ENCODE measurements at places on chromosomes 13 and 19.

GRCh38 chr13:50357136-50357535 lies 341.9 kb downstream of the KCNRG start:
- DNase-seq = no peak

- no peak for DNase-seq
Observed at GRCh38 chr13:28299916-28300315, 161.6 kb downstream of the PAN3 start.

GRCh38 chr13:108859197-108860012 lies 230.0 kb downstream of the MYO16 start:
- no peak for DNase-seq

GRCh38 chr13:36919171-36919832 lies 736 bp downstream of the SMAD9 start:
- DNase-seq = no peak

- no peak for DNase-seq
Observed at GRCh38 chr13:84954636-84955035, 844.6 kb downstream of the SLITRK6 start.

DNA sequence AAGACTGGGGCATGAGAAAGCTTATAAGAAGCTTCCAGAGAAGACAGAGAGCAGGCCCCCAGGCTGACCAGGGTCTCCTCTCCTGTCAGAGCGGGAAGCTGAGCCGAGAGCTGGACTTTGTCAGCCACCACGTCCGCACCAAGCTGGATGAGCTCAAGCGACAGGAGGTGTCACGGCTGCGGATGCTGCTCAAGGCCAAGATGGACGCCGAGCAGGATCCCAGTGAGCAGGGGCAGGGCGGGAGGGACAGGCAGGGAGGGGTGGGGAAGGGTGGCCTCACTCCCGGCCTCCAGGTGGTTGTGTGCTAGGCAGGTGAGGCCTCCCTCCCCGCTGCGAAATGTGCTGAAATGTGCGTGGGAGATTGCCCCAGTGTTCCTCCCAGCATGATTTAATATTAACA lies 5.6 kb downstream of the NUCB1 start:
- no peak for DNase-seq
